ENCODE measurements at places on chromosomes 2 and 18.
A peak's percentile ranks its signal among the peaks of the same experiment; 100 is the strongest.

- DNase-seq: no peak
Observed at GRCh38 chr18:60693426-60693825, 320.9 kb upstream of the MC4R start.

DNA sequence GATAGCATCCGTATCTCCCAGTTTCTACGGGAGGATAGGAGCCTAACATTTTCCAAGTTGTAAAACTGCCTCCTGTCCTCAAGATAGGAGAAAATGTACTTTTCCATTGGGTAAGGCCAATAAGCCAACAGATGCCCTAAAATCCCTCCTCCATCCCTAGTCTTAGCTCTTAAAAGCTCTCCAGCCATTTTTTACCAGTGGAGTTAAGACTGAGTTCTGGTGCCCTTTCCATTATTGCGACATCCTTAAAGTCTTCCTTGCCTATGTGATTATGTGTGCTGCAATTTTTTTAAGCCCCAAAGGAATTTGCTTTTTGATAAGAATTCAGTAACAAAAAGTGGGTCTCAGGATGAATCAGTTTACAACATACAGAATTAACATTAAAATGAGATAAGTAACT lies 33.0 kb downstream of the LINC00305 start:
- DNase-seq: no peak

- DNase-seq: no peak
Observed at GRCh38 chr18:14939141-14939540, 191.2 kb downstream of the ANKRD30B start.

DNA sequence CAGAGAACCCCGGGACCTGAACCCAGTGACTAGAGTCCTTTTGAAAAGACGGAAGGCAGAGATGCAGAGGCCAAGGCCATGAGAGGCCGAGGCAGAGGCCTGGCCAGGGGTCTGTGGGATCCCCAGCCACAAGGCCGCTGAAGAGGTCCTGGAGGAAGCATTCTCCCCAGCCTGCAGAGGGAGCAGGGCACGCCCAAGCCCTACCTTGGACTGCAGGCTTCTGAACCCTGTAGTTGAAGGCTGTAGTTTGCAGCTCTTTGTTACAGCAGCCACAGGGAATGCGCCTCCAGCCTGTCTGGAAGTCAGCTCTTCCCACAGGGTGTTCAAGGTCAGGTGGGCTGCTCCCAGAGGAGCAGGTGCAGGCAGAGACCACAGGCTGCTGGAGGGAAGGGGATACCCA lies 22.1 kb upstream of the PXDN start:
- peak; percentile 77 for DNase-seq

- DNase-seq: no peak
Observed at GRCh38 chr2:68284896-68285295, 32.6 kb upstream of the PPP3R1 start.

- DNase-seq: no peak
Observed at GRCh38 chr2:144083211-144083610, 436.7 kb downstream of the ZEB2 start.

DNA sequence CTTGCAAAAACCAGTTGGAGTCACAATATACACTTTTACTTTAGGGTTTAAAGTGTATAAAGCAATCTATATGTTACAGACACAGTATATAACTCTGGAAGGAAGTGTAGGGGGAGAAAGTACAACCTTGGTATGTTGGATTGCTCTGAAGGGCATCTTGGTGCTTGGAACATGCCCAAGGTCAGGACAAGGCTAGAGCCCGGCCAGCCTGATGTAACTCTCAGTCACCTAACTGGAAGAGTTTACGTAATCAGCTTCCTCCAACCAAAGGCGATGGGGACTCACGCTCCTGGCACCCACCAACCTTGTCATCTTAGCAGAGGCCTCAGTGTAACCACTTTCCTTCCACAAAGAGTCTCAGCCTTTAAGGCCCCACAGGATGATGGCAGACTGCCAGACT lies 181.1 kb upstream of the ACAA2 start:
- no peak for DNase-seq

DNA sequence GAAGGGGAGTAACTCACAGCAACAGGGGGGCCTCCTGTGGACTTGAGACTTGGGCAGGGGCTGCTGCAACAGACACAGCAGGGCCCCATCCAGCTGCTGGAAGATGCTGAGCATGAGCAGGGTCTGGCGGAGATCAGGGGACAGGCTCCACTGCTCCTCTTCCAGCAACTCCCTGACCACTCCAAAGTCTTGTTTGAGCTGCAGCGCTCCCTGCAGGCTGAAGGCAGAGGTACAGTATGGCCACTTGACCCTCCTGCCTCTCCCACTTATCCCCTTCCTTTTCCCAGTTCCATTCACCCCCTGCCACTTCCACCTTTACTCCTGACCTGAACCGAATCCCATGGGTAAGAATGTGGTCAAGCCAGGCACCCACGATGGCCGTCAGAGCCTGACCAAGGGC lies 2.4 kb upstream of the MRPL53 start:
- DNase-seq: peak; percentile 51

- DNase-seq: no peak
Observed at GRCh38 chr18:75137346-75137877, 71.5 kb downstream of the PTGR3 start.

- no peak for DNase-seq
Observed at GRCh38 chr18:76691800-76692199, 130.6 kb upstream of the ZNF236 start.

GRCh38 chr2:43636621-43637020 lies 439 bp upstream of the PLEKHH2 start:
- no peak for DNase-seq

DNA sequence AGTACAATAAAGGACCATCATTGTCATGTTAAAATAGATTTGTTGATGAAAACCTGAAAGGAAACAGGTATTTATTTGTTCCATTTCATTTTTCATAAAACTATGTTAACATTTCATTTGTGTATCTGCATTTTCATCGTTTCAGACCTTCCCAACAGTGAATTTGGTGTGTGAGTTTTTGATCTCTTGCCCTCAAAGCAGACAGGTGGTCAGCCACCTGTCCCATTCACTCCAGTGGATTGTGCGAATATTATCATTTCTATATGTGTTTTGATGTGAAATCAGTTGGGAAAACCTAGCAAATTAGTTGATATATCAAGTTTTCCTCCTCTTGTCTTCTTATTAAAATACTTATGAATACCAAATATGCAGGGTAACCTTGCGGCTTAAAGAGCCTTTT lies 25.4 kb upstream of the ATP5MC3 start:
- DNase-seq: no peak

DNA sequence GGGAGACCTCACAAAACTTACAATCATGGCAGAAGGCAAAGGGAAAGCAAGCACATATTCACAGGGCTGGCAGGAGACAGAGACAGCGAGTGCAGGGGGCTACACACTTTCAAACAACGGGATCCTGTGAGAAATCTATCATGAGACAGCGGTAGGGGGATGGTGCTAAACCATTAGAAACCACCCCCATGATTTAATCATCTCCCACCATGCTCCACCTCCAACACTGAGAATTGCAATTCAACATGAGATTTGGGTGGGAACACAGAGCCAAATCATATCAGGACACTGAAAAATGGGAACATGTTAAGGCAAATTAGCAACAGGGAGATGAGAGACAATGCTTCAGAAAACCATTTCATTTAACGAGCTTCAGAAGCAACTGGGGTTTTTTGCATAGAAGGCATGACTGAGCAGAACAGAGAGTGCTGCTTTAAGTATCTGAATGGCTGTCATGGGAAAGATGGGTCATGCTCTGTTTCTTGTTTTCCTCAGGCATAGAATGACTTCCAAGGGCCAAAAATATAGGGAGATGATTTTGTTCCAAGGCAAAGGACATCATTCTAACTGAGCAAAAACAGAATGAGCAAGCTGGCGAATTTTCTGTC lies 100.8 kb upstream of the MAP2 start:
- DNase-seq: no peak

GRCh38 chr18:67041334-67041733 lies 437.4 kb upstream of the CDH19 start:
- DNase-seq: no peak

- no peak for DNase-seq
Observed at GRCh38 chr2:134669731-134670669, 48.8 kb downstream of the TMEM163 start.

DNA sequence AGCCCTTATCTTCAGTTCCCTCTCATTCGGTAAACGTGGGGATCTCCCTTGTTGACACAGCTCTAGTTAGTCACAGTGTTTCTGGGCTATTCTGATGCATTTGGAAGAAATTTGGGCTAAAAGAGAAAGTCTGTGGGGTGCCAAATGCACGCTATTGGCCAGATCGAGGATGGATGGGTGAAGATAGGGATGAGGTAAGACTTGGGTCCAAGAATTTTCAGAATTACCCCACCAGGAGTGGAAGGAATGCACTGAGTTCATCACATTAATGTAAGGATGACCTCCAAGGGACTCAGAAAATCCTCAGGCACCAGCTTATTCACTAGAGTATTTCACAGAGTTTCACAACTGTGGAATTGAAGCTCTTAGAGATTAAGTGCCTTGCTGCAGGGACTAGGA lies 49.3 kb downstream of the NRP2 start:
- no peak for DNase-seq

GRCh38 chr18:10839421-10839820 lies 309.9 kb downstream of the PIEZO2 start:
- DNase-seq: no peak

DNA sequence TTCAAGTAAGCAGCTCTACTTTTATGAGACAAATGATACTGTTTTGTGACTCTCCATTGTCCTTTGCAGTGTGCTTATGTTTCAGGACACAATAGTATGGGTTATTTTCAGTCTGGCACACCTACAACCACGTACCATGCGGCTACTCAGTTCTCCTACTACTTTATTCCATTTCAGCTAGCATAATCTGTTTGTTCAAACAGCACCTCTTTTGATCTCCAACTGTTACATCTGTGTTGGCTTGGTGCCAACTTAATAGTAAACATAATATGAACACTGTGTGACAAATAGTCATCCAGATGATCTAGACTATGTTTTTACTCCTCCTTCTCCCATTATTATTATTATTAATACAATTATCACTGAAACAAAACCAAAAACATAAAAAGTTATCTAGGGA lies 40.5 kb downstream of the MYO3B start:
- no peak for DNase-seq

DNA sequence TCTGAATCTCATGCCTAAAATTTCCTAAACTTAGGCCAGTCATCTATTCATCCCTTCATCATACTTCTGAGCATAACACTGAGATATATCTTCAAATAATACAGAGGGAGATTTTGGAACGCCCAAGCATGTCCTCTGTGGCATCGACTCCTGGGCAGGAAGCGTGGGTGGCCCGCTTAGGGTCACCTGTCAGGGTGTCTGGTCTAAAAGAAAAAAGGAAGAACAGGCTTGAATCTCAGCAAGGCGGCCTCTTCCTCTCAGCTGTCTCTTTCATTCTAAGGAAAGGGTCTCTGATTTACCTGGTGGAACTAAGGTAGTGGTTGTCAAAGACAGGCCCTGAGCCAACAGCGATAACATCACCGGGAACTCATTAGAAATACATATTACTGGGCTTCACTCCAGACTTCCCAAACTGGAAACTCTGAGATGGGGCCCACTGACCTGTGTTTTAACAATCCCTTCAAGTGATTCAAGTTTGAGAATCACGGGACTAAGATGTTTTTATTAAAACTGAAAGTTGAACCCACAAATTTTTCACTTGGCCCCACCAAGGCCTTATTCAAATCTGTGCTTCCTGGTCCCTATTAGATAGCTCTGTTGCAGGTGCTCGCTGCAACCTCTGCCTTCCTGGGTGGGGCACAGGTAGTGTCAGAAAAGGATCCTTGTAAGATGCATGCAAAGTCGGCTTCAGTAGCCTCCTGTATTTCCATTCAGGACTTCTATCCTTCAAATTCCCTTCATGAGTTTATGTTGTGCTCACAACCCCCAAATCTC lies 162.3 kb upstream of the CCDC68 start:
- no peak for DNase-seq

GRCh38 chr2:178819147-178819875 lies 12.1 kb upstream of the TTN start:
- no peak for DNase-seq

GRCh38 chr2:76445880-76446279 lies 735.2 kb upstream of the GCFC2 start:
- no peak for DNase-seq

DNA sequence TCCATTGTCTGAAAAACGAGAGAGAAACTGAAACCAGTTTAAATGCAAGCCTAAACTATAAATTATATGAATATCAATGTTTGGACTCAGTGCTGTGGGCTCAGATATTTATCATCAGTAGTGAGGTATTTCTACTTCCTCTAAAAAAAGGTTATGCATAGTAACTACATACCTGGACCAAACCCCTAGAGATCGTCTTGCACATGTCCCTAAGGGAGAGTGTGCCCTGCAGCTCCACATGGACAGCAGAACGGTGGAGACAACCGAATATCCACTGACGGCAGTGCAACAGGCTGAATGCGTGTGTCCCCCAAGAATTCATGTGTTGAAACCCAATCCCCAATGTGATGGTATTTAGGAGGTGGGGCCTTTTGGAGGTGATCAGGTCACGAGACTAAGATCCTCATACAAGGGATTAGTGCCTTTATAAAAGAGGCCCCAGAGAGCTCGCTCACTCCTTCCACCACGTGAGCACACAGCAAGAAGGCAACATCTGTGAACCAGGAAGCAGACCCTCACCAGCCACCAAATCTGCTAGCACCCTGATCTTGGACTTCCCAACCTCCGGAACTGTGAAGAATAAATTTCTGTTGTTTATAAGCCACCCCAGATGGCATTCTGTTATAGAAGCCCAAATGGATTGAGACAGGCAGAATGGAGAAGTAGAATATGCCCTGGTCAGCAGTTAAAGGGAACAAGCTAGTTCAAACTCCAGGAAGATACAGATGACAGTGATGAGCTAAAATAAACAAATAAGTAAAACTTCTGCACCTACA lies 208.4 kb downstream of the ANAPC1 start:
- no peak for DNase-seq

- peak; percentile 90 for DNase-seq
Observed at GRCh38 chr2:201233192-201233811, 27.0 kb upstream of the CASP8 start.

GRCh38 chr2:27356056-27356381 lies 545 bp downstream of the GTF3C2 start:
- peak; percentile 79 for DNase-seq

- peak; percentile 87 for DNase-seq
Observed at GRCh38 chr2:97697252-97698235, 15.8 kb upstream of the ZAP70 start.

- DNase-seq: no peak
Observed at GRCh38 chr18:51134721-51135120, 62.8 kb downstream of the MEX3C start.

- DNase-seq: no peak
Observed at GRCh38 chr2:108257757-108258331, 18.1 kb downstream of the SULT1C3 start.

GRCh38 chr2:204909791-204910190 lies 364.5 kb downstream of the PARD3B start:
- DNase-seq: no peak
